CD4-positive, alpha-beta T cell treated with Interleukin-17A for 4 hours (primary cell): ENCODE measurements at places on chromosomes 7 and 10.
A peak's percentile ranks its signal among the peaks of the same experiment; 100 is the strongest.

DNA sequence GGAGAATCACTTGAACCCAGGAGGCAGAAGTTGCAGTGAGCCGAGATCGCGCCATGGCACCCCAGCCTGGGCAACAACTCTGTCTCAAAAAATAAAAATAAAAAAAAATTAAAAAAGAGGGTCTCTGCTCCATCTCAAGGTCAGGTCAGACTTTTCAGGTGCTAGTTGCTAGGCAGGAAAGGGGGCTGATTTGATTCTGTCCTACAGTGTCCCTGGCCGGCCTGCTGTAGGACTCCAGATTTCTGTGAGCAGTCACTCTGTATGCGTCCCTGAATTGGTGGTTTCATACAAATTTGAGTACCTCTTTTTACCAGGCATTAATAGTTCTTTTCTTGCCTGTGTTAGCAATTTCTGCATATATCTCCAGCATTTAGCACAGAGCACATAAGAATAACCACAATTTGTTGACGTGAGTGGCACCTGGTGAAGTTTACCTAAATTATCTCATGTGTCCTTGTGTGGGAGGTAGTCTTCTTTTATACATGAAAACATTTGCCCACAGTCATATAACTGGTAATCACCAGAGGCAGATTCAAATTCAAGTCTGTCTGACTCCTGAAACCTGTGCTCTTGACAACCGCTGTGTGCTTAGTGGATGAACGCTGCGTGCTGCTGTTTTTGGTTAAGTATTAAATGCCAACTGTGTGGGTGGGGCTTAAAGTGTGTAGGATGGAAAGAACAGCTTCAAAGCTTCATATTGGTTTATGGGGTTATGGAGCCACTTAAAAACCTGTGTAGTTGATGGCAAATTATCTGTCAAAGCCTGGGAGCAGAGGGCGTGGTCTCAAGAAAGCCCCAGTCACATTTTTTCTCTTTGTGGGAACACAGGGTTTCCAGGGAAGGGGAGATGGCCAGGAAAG is 3.2 kb upstream of the ZNF775 start:
- peak; percentile 66 for DNase-seq

GRCh38 chr7:25459057-25459456 is 230.8 kb upstream of the NPVF start:
- no peak for DNase-seq

DNA sequence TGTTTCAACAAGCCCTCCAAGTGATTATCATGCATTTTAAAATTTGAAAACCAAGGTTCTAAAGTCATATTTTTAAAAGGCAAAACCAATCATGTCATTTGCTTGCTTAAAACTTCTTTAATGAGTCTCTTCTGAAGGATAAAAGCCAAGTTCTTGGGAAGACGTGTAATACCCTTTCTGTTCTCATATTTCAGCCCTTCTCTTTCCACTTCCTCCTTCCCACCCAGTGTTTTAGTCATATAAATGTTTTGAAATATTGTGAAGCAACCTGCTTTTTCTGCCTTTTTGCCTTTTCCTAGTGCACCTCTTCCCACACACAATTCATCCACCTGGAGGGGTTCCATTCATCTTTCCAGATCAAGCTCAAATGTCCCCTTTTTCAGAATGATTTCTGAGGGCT is 211.1 kb upstream of the LRRTM3 start:
- DNase-seq: no peak

DNA sequence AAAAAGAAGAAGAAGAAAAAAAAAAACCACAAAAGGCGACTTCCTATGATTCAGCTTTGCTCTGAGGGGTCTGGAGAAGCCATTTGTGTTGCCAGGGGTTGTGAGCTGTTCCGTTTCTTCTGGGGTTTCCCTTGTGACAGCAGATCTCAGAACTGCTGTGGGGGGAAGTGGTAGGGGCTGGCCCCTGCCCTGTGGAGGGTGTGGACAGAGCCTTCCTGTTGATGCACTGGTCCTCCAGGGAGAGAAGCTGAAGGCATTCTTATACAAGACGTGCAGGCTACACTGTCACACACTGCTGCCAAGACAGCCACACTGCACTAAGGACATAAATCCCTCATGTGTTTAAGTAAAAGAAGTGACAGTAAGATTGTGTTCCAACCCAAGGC is 17.3 kb upstream of the CSGALNACT2 start:
- peak; percentile 65 for DNase-seq

GRCh38 chr10:1715821-1716220 is 21.5 kb downstream of the ADARB2 start:
- no peak for DNase-seq
